ENCODE measurements at places on chromosomes 5 and 9.

GRCh38 chr9:16671591-16672137 is 198.8 kb downstream of the BNC2 start:
- no peak for DNase-seq

DNA sequence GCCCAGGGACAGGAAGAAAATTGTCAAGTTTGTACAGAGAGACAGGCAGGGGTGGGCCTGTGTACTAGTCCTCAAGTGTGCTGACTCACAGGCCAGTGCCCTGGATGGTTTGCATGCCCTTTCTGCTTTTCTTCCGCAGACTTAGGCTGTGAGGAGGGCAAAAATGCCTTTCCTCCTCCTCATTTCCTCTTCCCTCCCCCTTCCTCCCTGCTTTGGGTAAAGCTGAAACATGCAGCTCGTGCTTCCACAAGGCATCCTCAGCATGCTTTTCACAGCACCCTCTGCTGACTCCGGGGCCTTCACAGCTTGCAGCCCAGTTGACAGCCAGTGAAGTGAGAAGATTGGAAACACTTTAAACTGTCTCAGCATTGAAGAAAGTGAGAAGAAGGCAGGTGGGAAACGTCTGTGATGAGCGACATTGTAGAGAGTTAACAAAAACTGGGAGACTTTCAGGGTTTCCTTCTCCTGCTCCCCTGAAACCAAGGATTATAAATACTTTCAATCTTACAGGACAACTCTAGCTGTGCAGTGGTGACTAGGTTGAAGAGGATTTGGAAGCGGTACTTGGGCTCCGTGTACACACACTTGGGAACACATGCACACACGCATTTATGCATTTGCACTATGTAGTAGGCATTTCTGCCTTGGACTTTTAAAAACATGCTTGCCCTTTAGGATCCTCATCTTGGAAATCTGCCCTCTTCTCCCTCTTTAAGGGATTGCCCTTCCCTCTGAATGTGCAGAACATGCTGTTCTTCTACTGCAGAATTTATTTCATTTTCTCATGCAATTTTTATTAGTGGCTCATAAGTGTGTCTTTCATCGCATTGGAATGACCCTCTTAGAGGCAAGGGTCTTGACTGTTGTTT is 138.8 kb downstream of the GRIA1 start:
- DNase-seq: no peak

- no peak for DNase-seq
Observed at GRCh38 chr5:32343058-32343672, 30.4 kb upstream of the MTMR12 start.

DNA sequence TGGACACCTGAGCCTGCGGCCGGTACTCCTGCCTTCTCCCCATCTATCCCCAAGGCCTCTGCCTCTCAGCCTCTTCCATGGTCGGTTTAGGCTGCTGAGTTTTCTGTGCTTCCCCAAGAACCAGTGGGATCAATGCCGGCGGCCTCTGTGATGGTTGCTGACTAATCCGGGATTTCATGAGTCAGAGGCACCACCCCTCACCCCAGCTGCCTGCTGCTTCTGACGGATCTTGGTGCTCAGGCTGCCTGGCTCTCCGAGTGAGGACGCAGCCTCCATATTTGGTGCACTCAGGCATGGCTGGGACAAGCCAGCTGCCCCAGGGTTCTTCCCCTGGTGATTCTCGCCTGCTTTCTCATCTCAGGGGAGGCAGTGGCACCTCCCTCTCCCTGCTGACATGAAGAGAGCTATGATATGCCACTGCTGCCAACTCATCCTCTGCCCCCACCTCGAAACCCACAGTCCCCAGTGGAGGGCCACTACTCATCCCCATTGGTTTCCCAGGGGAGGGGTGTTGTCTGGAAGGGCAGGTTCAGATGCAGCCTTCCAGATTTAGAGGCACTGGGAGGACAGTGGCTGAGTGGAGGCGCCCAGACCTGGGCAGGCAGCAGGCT is 3.3 kb upstream of the MAN1B1 start:
- no peak for DNase-seq

DNA sequence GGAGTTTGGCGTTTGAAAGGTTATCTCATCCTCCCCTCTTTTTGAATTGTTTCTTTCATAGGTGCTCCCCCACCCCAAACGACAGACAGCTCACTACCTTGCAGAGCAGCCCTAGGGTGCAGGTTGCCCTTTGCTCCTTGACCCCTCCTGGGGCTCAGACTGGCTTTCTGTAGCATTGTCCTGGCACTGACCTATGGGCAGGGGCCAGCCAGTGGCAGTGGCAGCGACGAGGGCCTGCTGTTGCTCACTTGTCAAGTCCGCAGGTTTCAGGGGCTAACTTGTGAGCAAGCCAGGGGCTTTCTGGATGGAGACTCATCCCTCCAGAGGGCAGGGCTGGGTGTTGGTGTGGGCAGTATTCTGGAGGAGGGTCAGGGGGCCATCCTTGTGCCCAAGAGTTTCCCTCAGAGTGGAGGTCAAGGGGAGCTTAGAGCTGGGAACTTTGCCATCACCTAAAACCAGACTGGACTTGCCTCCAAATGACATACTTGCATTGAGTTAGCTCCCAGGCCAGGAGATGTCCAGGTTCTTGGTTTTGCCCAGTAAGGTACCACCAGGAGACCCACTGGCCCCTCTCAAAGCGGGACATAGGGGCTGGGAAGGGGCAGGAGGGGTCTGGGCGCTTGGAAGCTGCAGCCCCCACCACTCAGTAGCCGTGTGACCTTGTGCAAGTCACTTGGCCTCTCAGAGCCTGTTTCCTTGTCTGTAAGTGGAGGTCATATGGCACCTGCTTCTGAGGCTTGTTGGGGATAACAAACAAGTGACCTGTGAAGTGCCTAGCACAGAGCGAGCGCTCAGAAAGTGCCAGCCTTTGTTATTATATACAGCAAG is 53.5 kb upstream of the CDKN2AIPNL start:
- DNase-seq: no peak

Measured in stimulated activated CD4-positive, alpha-beta T cell treated with anti-CD3 and anti-CD28 coated beads, TNF-alpha, amount 100 ng/mL, for 1 hour (primary cell).